ENCODE measurements at places on chromosomes 13 and 19.
A peak's percentile ranks its signal among the peaks of the same experiment; 100 is the strongest.

- no peak for DNase-seq
Measured at GRCh38 chr13:101838323-101838722, 385.8 kb downstream of the ITGBL1 start.

DNA sequence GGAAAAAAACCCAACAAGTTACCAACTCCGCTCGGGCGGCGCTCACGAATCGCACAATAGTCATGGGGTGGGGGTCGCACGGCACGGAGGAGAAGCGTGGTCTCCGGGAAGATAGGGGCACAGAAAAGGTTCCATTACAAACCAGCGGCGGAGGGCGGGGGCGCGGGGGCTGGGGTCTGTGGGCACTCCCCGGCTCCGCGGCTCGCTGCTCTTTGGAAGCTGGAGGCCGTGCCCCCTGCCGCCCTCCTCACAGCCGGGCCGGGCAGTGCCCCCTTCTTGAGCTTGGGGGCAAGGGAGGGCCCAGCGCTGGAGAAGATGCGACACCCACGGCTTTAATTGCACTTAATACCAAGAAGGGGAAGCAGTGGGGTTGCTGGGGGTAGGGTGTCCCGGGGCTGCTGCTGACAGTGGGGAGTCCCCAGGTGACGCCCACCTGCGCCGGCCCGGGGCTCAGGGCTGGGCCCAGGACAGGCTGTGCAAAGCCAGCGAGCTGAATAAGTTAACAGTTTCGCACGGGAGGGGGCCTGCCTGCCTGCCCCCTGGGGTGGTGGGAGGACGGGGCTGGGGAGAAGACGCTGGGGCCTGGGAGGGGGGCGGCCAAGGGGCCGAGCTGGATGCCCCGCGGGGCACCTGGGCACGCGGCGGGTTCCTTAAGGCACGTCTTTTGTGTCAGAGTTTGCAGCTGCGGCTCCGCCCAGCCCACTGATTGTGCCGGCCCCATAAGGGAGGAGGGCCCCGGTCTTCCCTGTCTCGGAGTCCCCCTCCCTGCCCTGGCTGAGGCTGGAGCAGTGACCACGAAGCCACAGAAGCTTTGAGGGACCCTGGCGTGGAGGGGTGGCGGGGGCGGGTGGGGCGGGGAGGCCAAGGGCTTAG lies 9.8 kb downstream of the DCAF15 start:
- no peak for DNase-seq

GRCh38 chr19:5881543-5882299 lies 11.4 kb upstream of the FUT5 start:
- DNase-seq: no peak

DNA sequence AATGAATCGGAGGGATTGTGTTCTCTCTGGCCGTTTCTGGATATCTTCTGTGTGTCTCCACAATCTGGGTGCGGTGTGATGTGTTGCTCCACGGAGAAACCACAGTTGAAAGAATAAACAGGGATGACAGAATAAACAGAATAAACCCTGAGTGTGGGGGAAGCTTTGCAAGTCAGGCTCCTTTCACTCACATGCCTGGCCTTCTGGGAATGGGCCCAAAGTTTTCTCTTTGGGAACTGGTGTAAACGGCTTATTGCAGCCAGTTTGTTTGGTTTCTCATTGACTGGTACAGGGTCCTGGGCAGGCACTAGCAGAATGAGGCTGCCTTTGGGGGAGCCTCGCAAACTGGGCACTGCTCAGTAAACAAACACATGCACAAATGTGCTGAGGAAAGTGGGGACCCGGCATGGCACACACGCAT lies 324.7 kb downstream of the DLEU7 start:
- DNase-seq: no peak

DNA sequence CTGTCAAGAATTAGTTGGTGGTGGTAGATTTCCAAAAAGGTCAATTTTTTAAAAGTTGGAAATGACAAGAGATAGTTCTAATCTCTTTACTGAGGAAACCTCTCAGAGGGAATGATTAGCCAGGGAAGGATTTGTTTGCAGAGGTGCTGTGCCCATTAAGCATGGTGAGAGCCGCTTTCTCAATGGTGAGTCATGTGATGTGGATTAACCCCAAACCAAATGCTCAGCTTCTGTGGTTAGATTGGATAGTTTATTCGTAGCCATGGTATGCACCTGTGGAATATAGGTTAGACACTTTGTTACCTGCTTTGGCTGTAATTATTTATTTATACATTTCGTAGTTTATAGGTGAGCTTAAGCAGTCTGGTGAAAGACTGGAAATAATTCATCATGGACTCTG lies 7.1 kb downstream of the HNRNPM start:
- no peak for DNase-seq

- DNase-seq: no peak
Measured at GRCh38 chr19:33047422-33047821, 17.3 kb downstream of the RHPN2 start.

DNA sequence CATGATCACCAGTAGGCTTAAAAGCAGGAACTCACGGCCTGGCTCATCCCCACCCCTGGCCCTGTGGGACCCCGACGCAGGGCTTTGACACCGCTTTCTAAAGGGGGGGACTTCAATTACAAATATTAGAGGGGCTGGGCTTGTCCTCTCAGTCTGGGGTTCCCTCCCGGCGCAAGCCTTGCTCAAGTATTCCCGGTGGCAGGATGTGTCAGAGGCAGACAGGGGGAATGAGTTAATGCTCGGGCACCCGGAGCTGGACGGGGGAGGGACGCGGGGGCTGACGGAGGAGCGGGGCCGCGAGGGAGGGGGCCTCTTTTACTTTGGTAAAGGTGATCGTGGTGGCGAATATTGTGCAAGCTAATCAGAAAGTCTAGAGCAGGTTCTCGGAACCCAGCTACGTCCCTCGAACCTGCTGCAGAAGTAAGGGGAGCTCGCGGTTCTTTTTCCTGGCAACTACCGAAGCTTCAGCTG lies 1.1 kb downstream of the FGF14 start:
- peak; percentile 37 for DNase-seq

DNA sequence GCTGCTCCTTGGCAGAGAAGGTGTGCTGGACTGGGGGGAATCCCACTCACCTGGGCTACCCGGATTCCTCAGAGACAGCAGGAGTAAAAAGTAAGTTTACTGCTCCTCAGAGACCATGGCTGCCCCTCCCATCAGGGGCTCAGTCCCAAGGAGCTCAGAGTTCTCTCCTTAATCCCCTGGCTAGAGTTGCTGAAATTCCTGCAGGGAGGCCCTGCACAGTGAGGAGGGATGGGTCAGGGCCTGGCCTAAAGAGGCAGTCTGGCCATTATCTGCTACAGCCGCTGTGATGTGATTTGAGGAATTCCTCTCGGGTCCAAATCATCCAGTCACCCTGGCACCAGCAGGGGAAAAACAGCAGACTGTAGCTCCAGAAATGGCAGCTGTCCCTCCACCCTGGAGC lies 502.5 kb downstream of the PCDH17 start:
- DNase-seq: no peak

DNA sequence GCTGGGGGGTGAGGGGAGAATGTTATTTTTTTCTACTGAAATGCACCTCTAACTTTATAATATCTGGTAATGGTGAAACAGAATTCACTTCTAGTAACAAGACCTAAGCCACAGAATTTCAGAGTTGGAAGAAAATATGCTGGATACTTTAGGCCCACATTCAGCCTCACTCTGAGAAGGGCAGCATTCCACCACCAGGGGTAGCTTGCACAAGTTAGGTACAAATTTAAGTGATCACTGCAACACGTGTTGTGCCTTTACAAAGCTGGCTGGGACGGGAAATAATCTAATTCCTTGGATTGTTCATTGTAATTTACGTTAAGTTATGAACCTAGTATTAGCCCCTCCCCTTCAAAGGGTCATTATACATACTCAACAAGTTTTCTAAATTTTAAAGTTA lies 192.3 kb downstream of the RGCC start:
- DNase-seq: no peak
